T-cell (primary cell): ENCODE measurements at places on chromosomes 7 and 10. TPM values are rescaled to one million over a fixed set of nuclear protein-coding genes. Genes with fewer than 3 reads are reported as not detected.

Gene HGF
- total RNA-seq, result 0.32 TPM

Gene ASAH2
- 3.5 TPM for total RNA-seq

Gene FFAR4
- not detected for total RNA-seq

Gene CDK1
- 1.7 TPM for total RNA-seq

Gene GIMAP4
- 341 TPM for total RNA-seq

Gene GATAD1
- total RNA-seq, result 31.4 TPM

Gene ECHDC3
- total RNA-seq, result 2.7 TPM

Gene CYP26C1
- 0.23 TPM for total RNA-seq

Gene KAZALD1
- 0.29 TPM for total RNA-seq

Gene TMEM140
- 32.7 TPM for total RNA-seq
